Subcutaneous preadipocyte (primary cell): ENCODE measurements at places on chromosomes 16 and 17. TPM values are rescaled to one million over a fixed set of nuclear protein-coding genes. Genes with fewer than 3 reads are reported as not detected.

The PABPN1L gene
- not detected in 2 replicates for total RNA-seq

The HSF4 gene
- 2.7 and 6.2 TPM in 2 replicates for total RNA-seq

The NPW gene
- total RNA-seq: 1.5 TPM in 1 of 2 replicates, not detected in the other

The MAP1LC3B gene
- total RNA-seq: 19.5 and 21.7 TPM in 2 replicates

The SLC39A11 gene
- 11.0 and 12.9 TPM in 2 replicates for total RNA-seq

The AMZ2 gene
- total RNA-seq: 78.2 and 83.4 TPM in 2 replicates

The SPN gene
- total RNA-seq: not detected in 2 replicates

The TOP2A gene
- 90.4 and 113 TPM in 2 replicates for total RNA-seq

The SBK1 gene
- total RNA-seq: not detected in 2 replicates

The NLK gene
- 9.6 and 13.9 TPM in 2 replicates for total RNA-seq

The SOST gene
- total RNA-seq: not detected in 2 replicates

The CD300E gene
- not detected in 2 replicates for total RNA-seq
